Stimulated activated CD4-positive, alpha-beta T cell treated with anti-CD3 and anti-CD28 coated beads, Interleukin-12 subunit alpha, Interleukin-12 subunit beta, amount 100 ng/mL, for 48 hours (primary cell): ENCODE measurements at places on chromosomes 5 and 9.

DNA sequence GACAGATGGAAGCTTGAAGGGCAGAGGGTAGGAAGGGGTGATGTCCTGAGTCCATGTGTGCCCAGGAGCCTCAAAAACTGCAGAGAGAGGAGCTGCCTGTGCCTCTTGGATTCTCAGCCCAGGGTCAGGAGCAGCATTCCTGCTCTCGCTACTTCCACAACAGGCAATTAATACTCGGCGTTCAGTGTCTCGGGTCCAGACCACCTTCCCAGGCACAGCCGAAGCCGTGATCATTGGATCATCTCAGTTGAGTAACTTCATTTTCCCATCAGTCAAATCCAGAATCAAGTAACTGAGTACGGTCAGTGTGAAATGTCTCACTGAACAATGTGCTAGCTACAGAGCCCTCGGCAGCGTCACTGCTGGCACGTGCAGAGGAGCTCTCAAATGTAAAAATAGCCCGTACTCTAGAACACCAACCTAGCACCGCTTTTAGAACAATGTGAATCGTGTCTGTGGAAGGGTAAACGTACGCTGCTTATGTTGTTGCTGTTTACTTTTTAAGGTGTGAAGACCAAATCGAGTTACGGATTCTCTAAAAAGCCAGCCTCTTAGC lies 63.5 kb upstream of the IRX4 start:
- no peak for DNase-seq

DNA sequence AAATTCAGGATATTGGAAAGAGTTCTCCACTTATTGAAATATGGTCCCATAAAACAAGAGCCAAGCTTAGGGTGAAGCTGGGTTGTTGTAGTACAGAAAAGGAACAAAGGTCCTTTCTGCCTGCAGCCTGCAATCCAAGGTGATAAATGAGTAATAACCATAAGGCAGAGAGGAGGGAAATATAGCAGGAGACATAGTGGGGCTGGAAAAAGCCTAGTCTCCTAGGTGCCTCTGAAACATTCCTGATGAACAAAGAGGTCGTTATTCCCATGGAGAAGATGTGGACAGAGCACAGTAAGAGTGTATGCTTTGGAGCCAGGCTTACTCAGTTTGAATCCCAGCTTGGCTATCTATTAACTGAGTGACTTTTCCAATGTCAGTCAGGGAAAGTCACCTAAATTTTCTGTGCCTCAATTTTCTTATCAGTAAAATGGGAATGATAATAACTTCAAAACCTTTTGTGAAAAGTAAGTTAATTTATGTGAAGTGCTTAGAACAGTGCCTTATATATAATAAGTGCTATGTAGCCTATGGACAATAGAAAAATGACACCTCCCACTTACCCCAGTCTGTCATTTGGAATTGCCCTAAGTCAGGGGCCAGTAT lies 110.8 kb upstream of the GRIN3A start:
- no peak for DNase-seq

DNA sequence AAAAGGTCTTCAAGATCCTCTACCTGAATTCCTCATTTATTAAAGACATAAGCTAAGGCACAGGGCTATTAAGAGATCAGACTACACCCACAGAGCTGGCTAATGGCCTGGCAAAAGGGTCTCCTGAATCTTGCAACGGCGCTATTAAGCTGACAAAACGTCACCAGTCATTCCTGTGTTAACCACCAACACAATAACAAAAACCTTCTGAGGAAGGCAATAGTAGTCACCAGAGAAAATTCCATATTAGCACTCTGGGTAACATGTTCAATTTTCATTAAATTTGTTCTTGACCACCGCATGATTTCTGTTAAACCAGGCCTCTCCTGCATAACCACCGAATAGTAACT lies 77.0 kb downstream of the GNAQ start:
- DNase-seq, result no peak

DNA sequence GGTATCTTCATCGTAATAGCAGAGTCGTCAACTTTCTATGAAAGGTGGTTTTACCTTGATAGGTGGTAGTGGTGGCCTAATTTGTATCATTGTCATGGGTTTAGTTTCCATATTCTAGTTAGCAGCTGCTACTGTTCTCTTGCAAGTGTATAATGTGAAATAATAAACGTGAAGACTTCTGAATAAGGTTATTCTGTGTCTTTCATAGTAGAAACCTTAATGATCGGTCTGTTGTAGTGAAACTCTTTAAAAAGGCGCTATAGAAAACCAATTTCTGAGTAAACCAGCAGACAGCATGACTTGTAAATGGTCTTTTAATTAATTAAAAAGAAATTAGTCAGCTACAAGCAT lies 1.6 kb downstream of the SET start:
- DNase-seq, result no peak

DNA sequence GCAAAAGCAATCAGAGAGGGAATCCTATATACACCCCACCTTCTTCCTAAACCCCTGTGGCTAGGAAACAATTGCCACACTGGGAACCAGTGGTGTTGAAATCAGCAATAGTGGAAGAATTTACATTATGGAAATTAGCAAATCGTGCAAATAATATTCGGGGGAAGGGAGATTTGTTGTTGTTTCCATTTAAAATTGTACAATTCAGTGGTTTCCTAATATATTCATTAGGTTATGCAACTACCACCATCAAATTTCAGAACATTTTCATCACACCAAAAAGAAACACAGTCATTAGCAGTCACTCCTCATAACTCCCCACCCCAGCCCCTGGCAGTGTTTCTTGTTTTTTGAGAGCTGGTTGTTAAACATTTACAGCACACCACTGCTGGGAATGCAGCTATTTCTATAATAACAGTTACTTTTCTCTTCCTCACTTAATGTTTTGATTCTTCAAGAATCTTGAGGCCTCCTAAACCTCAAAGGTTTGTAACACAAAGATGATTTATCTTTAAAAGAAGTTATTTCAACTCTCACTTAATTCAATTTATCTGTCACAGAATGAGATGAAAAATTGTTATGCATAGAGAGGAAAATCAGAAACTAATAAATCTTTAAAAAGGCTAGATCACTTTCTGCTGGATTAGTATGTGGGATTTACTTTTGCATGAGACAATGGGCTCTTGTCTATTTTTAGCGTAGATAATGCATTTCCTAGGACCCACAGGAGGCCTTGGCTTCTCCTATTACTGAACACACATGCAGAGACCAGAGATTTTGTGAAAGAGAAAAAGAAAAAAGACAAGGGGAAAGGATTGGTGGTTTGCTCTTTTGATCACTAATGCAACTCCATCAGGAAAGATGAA lies 91.8 kb upstream of the DAPK1 start:
- DNase-seq, result no peak

DNA sequence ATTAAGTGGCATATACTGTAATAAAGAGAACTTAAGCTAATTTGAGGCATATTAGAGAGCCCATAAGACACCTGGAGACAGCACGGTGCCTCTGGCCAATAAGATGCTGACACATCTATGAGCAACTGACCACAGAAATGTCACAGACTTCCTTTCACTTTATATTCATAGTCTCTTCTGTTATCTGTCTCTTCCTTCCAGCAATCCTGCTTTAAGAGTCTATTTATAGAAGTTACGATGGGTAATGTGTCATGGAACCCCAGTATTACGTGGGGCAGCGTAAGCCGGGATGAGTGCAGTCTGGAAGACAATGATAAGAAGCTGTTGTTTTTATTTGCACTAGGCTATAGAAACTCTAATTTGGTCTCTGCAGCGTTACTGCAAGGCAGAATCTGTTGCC lies 136.8 kb downstream of the CFAP90 start:
- no peak for DNase-seq
